ENCODE measurements at places on chromosomes 16 and 17.

DNA sequence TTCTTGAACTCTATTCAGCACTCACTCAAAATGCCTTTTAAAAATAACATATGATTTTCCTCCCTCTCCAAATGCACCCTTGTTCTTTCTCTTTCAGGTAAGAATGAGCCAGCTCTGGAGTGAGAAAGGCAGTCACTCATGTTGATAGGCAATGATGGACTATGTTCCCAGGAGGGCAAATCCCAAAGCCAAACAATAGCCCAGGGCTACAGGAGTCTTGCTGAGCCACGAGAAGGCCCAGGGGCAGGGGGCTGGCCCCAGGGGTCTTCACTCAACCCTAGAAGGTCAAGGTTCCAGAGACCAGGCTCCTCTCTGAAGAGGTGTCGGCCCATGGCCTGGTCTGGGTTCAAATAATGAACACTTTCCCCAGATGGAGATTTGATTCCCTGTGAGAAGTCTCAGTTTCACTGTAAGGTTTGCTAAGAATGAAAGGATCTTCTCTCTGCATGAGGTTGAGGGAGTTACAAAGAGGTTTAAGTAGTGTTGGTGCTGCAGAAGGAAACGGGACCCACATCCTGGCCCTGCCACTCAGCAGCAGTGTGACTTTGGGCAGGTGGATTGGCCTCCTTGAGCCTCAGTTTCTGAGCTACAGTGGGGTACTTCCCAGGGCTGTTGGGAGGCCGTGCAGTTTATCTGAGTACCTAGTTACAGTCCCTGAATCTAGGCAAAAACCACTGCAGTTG is 49.0 kb downstream of the RTN4RL1 start:
- DNase-seq = no peak

DNA sequence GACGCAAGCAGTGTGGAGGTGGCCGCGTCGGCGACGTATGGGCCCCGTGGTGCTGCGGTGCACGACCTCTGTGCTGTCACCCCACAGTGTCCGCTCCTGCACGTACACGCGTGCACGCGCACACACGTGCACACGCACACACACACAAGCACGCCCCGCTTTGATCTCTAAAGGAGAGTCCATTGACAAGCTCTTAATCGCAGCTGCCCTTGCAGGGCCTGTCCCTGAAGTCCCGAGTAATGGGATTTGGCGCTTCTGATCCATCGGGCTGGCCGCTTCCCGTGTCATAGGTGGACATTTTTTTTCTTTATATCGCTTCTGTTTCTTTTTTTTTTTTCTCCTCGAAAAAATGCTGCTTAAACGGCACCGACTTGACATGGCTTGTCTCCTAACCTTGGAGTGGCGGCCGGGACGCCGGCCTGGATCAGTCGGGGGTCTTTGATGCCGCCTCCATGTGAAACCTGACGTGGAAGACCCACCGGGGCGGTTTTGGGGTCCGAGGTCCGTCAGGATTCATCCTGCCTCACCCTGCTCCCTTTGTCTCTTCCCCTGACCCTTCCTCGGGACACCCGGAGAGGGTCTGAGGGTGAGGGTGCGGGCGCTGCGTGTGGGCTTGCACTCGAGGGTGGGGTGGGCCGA is 8.3 kb upstream of the AXIN1 start:
- no peak for DNase-seq

DNA sequence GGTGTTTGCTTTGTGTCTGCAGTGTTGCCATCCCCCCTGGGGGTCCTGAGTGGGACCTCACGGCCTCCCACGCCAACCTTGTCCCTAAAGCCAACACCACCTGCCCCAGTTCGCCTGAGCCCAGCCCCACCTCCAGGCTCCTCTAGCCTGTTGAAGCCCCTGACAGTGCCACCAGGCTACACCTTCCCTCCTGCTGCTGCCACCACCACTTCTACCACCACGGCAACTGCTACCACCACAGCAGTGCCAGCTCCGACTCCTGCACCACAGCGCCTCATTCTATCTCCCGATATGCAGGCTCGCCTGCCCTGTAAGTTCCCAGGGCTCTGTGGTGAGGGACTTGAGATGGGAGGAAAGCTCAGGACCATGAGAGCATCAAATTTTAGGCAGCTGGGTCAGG is 22.2 kb downstream of the SRCAP start:
- DNase-seq = no peak

GRCh38 chr16:900211-900610 is 70.6 kb downstream of the LMF1 start:
- DNase-seq = no peak

- no peak for DNase-seq
Measured at GRCh38 chr17:29209073-29209472, 28.9 kb upstream of the MYO18A start.

- DNase-seq = no peak
Measured at GRCh38 chr17:45063198-45063597, 2.1 kb downstream of the NMT1 start.

GRCh38 chr16:58411336-58411735 is 19.1 kb downstream of the GINS3 start:
- DNase-seq = no peak

- DNase-seq = peak; percentile 43
Measured at GRCh38 chr17:42287305-42287976, 857 bp upstream of the STAT5A start.

- DNase-seq = peak; percentile 46
Measured at GRCh38 chr16:10988164-10988803, 43.9 kb downstream of the CLEC16A start.

DNA sequence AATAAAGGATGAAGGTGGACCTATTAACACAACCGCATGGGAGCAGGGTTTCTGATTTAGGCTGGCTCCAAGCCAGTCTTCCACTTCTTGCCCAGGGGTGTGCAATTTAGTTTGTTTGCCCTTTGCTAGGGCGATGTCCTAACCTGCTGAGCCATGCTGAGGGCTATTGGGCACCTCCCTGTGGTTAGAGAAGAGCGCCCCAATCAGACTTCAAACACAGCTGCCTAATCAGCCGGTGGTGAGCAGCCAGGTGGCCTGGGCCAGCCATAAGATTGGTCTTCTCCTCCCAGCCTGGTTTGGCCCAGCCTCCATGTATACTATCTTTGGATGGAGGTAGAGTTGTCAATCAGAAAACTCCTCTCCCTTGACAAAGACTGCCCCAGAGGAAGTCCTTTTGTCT is 15.7 kb downstream of the TMEM94 start:
- no peak for DNase-seq

DNA sequence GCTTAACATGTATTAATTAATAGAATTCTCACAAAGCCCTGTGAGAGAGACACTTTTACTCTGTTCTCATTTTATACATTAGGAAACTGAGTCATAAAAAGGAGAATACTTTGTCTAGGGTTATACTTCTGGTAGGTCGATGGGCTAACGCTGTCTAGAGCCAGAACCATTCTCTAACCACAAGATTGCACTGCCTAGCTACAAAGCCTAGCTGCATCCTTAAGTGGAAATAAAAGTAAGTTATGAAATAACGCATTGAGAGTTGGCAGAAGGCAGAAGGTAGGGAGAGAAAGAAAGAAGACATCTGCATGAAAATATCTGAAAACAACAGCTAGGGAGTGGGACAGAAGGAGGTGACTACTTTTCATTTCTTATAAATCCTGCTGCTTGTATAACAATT is 33.2 kb downstream of the IRX6 start:
- no peak for DNase-seq

GRCh38 chr17:15309793-15310192 is 31.6 kb downstream of the TEKT3 start:
- no peak for DNase-seq
